ENCODE measurements at places on chromosomes 2 and 18. TPM values are rescaled to one million over a fixed set of nuclear protein-coding genes. Genes with fewer than 3 reads are reported as not detected.

OR6B2 gene
- total RNA-seq, result not detected

GRCh38 chr2:67215214-67216055 lies 181.7 kb upstream of the ETAA1 start:
- DNase-seq, result no peak

- peak; percentile 86 for DNase-seq
Measured at GRCh38 chr2:20012282-20013125, at the start of gene MATN3. Gene MATN3 (minus strand): TSS chr2:20012668. CDS start chr2:20012631, 37 bp downstream.

- DNase-seq, result no peak
Measured at GRCh38 chr2:113823716-113824595, 65.9 kb upstream of the ACTR3 start.

GCG gene
- total RNA-seq, result not detected

POU3F3 gene
- 1.8 TPM for total RNA-seq

IL18R1 gene
- 3.6 TPM for total RNA-seq

TMEM169 gene
- total RNA-seq, result 0.88 TPM
